Glomerular endothelial cell (primary cell): ENCODE measurements at places on chromosomes 5 and 9. TPM values are rescaled to one million over a fixed set of nuclear protein-coding genes. Genes with fewer than 3 reads are reported as not detected.

GRCh38 chr9:87337335-87338087, 160.2 kb upstream of the DAPK1 start:
- DNase-seq: peak; percentile 3

DNA sequence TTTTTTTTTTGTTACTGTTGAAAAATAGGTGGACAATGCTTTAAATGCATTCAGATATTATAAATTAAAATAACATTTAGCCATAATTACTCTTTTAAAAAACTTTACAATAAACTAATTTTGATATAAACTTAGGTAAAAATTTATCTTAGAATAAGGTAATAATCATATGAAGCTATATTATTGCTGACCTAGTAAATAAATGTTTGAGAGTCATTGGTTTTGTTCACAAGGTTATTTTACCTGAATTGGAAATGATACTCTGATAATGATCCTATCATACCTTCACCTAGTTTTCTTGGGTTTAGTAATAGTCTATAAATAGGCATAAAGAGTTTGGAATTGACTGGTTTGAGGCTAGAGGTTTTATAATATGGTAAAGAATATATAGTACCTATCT, 1076.4 kb upstream of the CDH6 start:
- no peak for DNase-seq

- DNase-seq: no peak
Observed at GRCh38 chr5:100772548-100772947, 130.5 kb downstream of the ST8SIA4 start.

DNA sequence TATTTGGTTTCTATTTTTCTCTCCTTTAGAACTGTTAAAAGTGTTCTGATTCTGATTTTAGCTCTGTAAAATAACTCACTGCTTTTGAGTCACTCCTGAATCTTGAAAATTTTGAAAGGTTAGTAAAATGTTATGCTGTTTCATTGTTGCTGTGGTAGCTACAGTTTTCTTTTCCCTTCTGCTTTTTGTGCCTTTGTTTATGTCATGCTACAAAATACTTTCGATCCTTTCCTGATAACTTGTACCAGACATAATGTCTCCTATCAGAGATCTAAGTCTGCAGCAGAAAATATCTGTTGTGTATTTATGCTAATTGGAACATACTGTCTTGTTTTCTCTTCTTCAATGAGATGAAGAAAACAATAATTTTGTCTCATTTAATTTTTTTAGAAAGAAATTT, 26.9 kb upstream of the CEP120 start:
- DNase-seq: no peak

- peak; percentile 75 for DNase-seq
Observed at GRCh38 chr9:112065806-112066606, 109.1 kb downstream of the SUSD1 start.

Gene AGXT2
- total RNA-seq: not detected in 2 replicates

Gene MEGF10
- 3.6 and 15.5 TPM in 2 replicates for total RNA-seq

Gene GMCL2
- total RNA-seq: not detected in 2 replicates
